ENCODE measurements at places on chromosomes 5 and 9.

GRCh38 chr9:75181750-75182149 lies 93.4 kb downstream of the OSTF1 start:
- no peak for DNase-seq

DNA sequence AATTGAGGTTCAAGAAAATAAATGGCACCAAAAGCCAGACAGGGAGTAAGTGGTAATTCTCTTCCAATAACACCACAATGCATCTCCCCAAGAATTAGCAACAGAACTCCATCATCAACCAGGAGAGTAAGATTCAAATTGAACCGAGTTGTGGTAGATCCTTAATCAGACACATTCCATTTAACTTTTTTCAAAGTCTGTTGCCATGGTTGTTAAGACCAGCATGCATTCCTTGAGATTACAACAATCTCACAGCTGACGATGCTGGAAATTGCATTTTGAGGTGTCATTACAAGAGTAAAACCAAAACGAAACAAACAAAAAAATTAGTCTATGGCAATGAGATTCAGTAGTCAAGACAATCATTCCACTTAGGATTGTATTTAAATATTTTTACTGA lies 78.9 kb upstream of the ZNF462 start:
- DNase-seq = no peak

DNA sequence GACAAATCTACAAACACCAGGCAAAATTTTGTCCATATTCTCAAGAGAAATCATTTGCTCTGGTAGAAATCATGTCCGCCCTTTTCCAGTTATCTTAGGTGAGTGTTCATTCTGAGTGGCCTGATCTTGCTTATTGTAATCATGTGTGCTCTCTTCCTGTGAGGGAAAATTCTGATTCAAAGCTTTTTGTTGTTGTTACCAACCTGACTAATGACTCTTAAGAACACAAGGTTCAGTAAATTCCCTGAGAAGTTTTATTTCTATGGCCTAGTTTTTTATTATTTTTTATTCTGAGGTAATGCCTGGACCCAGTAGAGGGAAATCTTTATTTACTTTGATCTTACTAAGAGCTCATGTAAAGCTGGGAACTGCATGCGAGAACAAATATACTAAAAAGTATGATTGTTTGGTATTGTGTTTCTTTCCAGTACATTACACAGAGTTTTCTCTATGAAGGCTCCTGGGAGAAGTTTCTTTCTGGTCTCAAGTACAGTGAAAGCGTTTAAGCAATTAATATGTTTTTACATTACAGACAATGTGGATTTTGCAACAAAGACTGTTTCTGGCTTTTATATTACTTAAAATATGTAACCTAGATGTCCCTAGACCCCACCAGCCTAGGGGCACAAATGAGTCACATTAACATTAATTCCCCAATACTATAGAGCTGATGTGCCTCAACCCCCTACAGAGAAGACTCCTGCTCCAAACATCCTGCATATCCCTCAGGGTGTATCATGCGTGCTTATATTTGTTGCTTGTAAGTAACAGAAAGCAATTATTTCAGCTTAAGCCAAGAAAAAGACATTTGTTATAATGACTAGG lies 138.1 kb downstream of the TMEM167A start:
- no peak for DNase-seq

- no peak for DNase-seq
Observed at GRCh38 chr5:88718736-88719135, 164.2 kb downstream of the MEF2C start.

DNA sequence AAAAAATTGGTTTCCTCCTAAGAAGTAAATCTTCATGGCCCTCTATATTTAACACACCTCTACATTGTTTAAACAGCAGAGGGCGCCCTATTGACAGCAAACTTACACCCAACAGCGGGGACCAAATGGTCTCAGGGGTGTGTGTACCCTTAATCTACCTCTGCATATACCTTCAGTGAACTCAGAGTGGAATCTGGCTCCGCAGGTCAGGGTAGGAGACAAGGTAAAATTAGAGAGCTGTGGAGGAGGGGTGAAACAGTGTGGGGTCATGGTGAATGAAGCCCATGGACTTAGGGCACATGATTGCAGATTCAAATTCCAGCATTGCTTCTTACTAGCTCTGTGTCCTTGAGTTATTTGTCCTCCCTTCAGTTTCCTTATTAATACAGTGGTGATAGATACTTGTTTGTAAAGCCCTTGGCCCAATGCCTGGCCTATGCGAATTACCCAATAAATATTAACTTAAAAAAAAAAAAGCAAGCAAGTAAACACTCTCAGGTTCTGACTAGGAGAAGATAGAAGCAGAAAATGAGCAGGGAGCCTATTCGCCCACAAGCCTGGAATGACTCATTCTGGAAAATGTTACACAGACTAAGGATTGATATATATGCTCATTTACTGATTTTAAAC lies 122.9 kb downstream of the CAVIN4 start:
- DNase-seq = no peak

DNA sequence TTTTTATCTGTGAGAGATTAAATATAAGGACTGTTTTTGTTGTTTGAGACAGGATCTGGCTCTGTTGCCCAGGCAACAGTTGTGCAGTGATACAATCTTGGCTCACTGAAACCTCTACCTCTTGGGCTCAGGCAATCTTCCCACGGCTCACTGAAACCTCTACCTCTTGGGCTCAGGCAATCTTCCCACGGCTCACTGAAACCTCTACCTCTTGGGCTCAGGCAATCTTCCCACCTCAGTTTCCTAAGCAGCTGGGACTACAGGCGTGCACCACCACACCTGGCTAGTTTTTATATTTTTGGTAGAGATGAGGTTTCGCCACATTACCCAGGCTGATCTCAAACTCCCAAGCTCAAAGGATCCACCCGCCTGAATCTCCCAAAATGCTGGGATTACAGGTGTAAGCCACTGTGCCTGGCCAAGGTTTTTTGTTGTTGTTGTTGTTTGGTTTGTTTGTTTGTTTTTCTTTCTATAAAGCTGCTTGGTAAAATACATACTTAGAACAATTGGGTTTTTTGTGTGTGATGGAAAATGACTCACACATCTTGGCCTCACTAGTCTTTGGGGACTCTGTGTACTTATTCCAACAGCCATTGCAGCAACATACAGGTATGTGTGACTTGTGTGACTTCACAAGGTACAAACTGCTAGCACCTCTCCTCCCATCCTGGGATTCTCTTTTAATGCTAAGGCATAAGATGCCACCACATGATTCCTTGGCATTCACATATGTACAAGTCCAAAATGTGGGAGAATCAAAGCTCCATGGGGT lies 36.5 kb upstream of the RASA1 start:
- no peak for DNase-seq

GRCh38 chr9:89426384-89426961 lies 71.4 kb downstream of the SEMA4D start:
- DNase-seq = no peak

DNA sequence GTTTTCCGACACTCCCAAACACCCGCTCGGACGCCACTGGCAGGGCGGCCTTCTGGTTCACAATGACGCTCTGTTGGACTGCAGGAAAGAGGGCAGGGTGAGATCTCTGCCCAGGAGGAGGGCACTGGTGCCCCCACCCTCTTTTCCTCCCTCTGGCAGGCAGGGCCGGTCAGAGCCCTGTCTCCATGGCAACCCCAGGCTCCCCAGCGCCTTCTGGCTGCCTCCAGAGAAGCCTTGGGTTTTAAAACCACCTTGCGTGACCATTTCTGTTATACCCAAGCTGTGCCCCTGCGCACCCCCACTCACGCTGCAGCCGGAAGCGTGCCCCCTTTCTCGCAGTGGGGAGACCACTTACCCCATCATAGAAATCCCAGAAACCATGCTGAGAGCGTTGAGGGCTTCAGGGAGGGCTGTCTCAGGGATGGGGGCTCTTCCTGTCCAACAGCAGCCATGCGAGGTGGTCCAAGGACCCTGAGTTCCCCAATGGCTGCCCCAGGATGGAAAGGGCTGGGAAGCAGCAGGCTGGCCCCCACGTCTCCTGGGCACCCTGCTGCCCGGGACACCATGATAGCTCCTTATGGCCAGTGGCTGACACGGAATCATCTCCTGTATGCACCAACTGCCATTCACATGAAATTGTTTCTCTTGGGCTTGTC lies 7.3 kb downstream of the C9orf50 start:
- no peak for DNase-seq

GRCh38 chr9:115106642-115107041 lies 11.3 kb downstream of the TNC start:
- no peak for DNase-seq

- DNase-seq = no peak
Observed at GRCh38 chr5:178107756-178108310, 5.5 kb upstream of the N4BP3 start.

DNA sequence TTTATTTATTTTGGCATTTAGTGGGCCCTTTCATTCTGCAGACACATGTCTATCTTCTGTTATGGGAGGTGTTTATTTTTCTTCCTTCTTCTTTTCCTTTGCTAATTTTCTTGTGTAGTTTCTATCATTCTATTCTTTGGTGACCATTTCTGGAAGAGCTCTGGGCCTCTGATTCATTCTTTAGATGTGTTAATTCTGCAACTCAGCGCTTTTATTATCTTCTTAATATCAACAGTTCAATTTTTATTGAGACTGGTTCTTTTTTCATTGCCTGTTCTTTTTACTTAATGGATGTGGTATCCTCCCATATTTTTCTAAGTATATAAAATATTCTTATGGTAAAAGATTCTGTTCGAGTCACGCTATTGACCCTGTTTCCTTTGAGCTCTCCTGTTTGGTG lies 112.0 kb downstream of the HSPA4 start:
- no peak for DNase-seq

GRCh38 chr5:180596668-180597231 lies 5.5 kb upstream of the SCGB3A1 start:
- DNase-seq = no peak

Data from T-helper 9 cell (primary cell).